MG63 (cell line): ENCODE measurements at places on chromosomes 3 and 15. TPM values are rescaled to one million over a fixed set of nuclear protein-coding genes. Genes with fewer than 3 reads are reported as not detected.

The PRSS50 gene
- not detected in 2 replicates for total RNA-seq

The EIF4G1 gene
- 378 and 439 TPM in 2 replicates for total RNA-seq

DNA sequence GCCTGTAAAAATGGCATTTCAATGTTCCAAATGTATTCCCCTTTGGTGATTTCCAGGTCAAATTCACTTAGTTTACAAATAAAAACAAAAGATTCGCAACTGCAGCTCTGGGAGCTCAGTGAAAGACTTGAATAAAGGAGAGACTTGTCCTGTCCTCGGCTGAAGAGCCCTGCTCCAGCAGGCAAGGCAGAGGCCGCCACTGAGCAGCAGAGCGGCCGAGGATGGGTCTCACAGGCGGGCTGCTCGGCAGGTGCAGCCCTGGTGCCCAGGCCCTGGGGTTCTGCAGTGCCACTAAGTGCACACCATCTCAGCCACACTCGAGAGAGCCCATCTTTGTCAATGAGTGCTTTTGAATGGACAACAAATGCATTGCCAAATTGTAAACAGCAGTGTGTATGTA lies 856.2 kb downstream of the AGBL1 start:
- DNase-seq = no peak

DNA sequence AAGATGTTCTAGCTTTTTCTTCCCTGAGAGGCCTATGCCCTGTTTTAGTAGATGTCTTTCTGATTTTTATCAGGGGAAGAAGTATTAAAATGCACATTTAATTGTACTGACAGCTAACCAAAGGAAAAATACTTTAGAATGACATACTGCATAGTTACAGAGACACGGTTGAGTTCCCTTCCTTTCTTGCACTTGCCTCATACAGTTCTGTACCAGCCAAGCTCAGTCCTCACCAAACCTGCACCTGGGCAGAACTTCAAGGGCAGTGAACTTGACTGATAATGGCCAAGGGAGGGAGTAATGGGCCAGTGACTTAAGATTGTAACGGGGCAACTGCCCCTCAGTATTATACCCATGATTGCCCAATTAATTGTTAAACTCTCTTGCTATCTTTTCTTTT lies 34.1 kb upstream of the RASGRP1 start:
- DNase-seq = no peak

DNA sequence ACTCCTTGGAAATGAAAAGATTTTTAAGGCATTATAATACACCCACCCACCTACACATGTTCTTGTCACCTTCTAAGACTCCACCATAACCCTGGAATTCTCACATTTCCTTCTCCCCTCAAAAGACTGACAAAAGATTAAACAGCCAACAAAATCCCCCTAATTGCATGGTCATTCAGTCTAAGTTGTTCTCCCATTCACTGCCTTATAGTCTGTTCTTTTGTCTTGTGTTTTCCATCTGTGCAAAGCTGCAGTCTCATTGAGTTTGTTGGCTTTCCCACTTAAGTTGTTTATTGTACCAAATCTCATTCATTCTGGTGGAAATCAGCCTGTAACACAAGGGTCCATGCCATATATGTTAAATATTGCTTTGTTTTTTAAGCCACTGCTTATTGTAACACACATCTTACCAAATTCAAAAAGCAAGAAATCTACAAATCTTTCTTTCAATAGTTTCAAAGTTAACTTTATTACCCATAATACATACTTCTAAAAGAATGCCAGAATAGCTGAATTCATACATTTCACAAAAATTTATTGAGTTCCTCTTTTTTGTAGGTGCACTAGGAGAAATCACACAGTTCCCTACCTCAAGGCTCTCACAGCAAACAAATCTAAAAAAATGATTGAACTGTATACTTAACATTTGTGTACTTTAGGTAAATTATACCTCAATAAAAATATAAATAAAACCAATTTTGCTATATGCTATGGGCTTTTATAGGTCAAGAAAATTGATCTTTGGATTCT lies 2.4 kb upstream of the RCN2 start:
- DNase-seq = no peak

GRCh38 chr15:39888809-39889208 lies 31.3 kb downstream of the GPR176 start:
- no peak for DNase-seq

GRCh38 chr15:31377030-31377429 lies 50.4 kb downstream of the KLF13 start:
- no peak for DNase-seq

GRCh38 chr3:47380026-47380600 lies 708 bp upstream of the PTPN23 start:
- DNase-seq = no peak
